ENCODE measurements at places on chromosomes 5 and 9. TPM values are rescaled to one million over a fixed set of nuclear protein-coding genes. Genes with fewer than 3 reads are reported as not detected.
A peak's percentile ranks its signal among the peaks of the same experiment; 100 is the strongest.

DNA sequence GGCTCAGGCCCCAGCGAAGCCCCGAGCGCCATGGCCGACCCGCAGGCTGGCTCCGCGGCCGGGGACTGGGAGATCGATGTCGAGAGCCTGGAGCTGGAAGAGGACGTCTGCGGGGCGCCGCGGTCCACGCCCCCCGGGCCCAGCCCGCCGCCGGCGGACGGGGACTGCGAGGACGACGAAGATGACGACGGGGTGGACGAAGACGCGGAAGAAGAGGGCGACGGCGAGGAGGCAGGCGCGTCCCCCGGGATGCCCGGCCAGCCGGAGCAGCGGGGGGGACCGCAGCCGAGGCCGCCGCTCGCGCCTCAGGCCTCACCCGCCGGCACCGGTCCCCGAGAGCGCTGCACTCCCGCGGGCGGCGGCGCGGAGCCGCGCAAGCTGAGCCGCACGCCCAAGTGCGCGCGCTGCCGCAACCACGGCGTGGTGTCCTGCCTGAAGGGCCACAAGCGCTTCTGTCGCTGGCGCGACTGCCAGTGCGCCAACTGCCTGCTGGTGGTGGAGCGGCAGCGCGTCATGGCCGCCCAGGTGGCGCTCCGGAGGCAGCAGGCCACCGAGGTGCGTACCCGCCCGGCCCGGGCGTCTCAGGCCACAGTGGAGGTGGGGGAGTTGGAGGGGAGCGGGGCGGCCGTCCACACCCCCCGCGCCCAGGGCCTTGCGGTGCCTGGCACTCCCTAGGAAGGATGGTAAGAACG is 1.6 kb downstream of the DMRT2 start:
- DNase-seq: no peak

DNA sequence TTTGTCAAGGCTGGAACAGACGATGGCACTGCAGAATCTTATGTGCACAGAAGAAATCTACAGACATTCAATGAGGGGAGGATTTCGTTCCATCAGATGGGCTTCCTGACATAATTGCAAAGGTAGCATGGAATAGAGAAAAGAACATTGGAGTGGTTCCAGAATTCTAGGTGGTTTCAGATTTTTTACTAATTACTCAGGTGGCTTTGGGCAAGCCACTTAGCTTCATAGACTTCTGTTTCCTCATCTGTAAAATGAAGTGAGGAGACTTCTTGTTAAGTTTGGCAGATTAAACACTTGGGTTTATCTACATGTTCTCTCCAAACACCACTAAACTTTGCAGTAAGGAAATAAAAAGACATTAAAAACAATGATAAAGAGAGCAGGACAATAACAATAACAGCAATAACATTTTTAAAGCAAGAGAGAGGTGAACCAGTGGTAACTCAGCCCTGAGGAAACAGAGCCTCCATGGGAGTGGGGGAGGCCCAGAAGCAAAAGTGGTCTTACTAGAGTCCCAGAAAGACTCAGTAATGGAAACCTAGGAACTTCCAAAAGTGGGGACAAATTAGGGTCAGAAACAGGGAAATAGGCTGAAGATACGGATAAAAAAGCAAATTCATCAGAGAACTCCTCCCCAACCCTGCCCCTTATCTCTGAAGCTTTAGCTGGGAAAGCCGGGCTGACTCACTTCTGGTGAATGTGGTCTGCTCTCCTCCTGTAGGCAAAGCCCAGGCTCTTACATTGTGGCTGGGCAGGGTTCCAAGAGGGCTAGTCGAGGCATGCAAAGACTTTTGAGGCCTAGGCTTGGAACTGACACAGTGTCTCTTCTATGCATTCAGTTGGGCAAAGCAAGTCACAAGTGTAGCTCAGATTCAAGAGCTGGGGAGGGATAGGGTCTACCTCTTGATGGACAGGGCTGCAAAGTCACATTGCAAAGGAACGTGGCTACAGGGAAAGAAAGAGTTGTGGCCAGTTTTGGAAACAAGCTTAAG is 11.8 kb upstream of the ACTBL2 start:
- peak; percentile 99 for DNase-seq

- DNase-seq: peak; percentile 89
Measured at GRCh38 chr5:149938791-149939358, 5.7 kb downstream of the PDE6A start.

DNA sequence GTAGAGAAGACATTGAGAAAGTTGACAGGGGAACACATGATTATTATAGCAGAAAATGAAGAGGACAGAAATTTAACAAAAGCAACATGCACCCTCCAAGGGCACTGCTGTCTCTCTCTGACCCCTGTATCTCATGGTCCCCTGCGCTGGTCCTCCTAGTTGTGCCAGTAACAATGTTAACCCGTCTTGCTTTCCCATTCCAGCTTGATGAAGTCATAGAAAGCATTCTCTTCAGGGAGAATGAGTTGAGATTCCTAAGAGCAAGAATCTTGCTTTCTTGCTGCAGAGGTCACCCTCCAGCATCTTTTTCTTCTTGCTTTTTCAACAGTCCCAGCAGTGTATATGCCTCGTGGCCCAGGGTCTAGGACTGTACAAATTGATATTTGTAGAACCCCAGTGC is 279.6 kb upstream of the ADAMTSL1 start:
- DNase-seq: no peak

GRCh38 chr5:147455822-147456450 is 53.9 kb downstream of the DPYSL3 start:
- DNase-seq: no peak

DNA sequence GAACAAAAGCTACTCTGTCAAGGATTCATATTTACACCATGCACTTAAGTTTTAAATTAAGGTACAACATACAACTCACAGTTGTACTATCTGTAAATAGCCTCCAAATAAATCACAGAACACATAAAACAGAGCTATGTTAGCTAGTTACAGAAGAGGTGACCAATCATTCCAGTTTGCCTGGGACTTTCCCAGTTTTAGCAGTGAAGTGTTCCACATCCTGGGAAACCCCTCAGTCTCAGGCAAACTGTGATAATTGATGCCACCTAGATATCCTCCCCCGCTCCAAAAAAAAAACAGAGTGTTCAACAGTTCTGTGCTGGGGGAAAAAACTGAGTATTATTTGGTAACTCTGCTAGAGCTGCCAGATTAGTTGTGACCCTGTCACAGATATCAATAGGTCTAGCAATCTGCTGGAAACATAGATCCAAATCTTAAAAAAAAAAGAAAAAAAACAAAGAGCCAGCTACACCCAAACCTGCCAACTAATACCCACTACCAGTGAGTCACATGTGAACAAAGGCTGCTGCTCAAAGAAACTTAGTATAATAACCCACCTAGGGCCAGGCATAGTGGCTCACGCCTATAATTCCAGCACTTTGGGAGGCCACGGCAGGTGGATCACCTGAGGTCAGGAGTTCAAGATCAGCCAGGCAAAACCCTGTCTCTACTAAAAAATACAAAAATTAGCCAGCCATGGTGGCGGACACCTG is 5.7 kb downstream of the TBCA start:
- no peak for DNase-seq

DNA sequence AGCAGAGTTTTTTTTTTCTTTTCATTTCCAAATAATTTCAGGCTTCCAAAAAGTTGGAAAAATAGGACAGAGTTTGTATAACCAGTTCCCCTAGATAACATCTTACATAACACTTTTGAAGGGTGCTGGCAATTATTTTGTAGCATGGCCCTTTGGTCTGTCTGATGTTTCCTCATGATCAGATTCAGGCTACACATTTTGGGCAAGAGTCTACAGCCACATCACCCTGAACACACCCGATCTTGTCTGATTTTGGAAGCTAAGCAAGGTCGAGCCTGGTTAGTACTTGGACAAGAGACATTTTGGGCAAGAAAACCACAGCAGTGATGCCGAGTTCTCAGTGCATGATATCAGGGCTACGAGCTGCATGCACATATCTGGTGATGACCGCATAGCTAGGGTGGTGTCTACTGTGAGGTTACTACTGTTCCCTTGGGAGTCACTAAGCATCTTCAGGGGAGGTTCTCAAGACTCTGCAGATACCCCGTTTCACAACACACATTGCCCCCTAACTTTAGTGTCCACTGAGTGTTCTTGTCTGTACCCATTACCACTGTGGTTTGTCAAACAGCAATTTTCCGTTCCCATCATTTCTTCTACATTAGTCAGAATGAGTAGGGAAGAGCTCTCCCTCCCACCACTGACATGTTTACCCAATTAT is 86.2 kb downstream of the TTC39B start:
- peak; percentile 61 for DNase-seq

GRCh38 chr5:64506567-64507263 is 900 bp downstream of the RGS7BP start:
- no peak for DNase-seq

DNA sequence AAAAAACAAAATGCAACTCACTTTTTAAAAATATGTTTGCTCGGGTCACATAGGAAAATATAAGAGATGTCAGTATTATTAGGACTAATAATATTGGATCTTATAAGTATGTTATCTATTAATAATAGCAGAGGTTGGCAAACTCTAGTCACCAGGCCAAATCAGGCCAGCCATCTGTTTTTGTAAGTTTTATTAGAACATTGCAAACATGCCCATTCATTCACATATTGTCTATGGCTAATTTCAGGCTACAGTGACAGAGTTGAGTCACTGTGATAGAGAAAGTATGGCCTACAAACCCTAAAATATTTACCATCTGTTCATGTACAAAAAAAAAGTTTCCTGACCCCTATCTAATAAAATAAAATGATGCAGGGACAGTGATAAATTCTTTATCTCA is 97.7 kb upstream of the CDH6 start:
- peak; percentile 23 for DNase-seq

- peak; percentile 59 for DNase-seq
Measured at GRCh38 chr5:132070460-132071337, 2.9 kb upstream of the CSF2 start.

- no peak for DNase-seq
Measured at GRCh38 chr5:81854915-81855314, 104.0 kb upstream of the SSBP2 start.

- no peak for DNase-seq
Measured at GRCh38 chr5:173767574-173768266, 120.4 kb upstream of the CPEB4 start.

DNA sequence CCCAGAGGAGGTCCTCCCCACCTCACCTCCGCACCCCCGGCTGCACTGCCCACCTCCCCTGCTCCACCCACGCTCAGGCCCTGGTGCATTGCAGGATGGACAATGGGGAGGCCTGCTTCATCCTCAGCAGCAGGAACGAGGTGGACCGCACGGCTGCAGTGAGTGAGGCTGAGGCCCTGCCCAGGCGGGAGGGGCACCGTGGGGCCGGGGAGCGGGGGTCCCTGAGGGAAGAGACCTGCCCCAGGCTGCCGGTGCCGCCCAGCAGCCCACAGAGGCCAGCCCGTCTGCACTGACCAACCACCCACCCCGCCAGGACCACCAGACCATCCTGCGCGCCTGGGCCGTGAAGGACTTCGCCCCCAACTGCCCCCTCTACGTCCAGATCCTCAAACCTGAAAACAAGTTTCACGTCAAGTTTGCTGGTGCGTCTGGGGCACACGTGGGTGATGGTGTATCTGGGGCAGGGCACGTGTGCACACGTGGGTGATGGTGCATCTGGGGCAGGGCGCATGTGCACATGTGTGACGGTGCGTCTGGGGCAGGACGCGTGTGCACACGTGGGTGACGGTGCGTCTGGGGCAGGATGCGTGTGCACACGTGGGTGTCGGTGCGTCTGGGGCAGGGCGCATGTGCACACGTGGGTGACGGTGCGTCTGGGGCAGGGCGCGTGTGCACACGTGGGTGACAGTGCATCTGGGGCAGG is 66.7 kb downstream of the KCNT1 start:
- no peak for DNase-seq

- no peak for DNase-seq
Measured at GRCh38 chr5:134527961-134528424, 2.5 kb downstream of the JADE2 start.

DNA sequence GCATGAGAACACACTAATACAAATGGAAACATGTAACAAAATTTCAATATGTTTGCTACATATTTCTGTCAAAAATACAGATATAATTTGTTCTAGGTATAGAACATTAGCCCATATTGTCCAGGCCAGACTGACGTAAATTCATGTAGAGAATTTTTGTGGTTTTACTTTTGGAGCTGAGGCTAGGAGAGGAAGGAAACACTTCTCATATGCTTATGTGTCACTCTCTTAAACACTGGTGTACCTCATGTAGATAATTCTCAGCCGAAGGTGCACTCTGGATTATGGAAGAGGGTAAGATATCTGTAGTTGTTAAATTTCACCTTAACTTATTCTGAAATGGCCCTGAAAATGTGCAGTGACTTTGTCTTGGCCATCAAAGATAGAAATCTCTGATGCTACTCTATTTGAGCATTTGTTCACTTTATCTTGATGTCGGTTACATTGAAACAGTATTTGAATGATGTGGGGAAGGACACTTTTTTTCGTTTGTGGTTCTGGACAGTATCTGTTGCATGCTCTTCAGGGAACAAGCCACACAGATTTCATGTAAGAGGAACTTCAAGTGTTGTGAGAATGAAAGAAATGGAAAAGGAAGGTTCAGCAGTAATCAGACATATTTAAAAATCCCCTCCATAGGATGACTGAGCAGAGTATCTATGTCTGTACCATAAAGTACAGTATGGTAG is 202.7 kb downstream of the SPATA31D1 start:
- no peak for DNase-seq

- no peak for DNase-seq
Measured at GRCh38 chr9:133151041-133151440, 12.7 kb downstream of the GBGT1 start.

The SSNA1 gene
- total RNA-seq: 52.7 TPM

The SPRY4 gene
- total RNA-seq: 19.4 TPM

The TSSK1B gene
- 0.20 TPM for total RNA-seq

The CCDC152 gene
- total RNA-seq: 1.2 TPM

The EQTN gene
- not detected for total RNA-seq

The SPATA24 gene
- 5.2 TPM for total RNA-seq

The GPR150 gene
- total RNA-seq: not detected

The ZFP2 gene
- total RNA-seq: 1.1 TPM

The N4BP3 gene
- 0.75 TPM for total RNA-seq

The SPINK5 gene
- total RNA-seq: 0.62 TPM
